ENCODE measurements at places on chromosomes 7 and 10. TPM values are rescaled to one million over a fixed set of nuclear protein-coding genes. Genes with fewer than 3 reads are reported as not detected.

POLD2 gene
- total RNA-seq: 185 TPM

- no peak for DNase-seq
These were observed 12.3 kb downstream of the KCNIP2 start for GRCh38 chr10:101831169-101831811.

NXPH1 gene
- not detected for total RNA-seq

DNA sequence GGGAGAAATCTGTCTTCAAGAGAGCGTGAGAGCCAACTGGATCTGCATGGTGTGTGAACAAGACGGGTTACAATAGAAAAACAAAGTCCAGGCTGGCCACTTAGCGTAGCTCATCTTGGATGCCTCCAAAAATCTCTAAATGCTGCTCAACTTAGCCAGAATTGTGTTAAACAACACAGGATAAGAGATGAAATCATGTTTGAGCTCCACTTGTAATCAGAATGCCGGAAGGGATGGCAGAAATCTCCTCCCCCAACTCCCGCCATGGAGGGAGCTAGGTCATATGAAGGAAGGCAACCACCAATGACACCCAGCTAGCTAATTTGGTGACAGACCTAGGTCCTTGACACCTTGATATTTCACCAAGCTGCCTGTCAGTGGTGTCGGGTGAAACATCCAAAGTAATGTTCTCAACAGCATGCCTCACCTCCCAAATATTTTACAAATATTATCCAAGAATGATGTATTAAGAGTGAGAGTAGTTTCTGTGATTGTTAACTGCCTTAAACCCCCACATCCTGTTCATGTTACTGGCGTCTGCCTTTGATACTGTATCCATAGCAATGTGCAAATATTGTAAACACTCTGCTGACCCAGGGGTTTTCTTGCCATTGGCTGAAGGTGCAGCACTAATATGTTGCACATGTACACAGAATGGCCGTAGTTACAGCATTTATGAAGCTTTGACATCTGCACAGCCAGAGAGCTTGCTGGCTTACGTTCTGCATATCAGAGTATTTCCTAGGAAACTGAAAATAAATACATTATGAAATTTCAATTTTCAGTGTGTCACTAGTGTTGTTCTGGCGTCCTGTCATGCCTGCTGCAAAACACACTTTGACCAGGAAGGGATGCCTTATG is 25.8 kb downstream of the TMEM254 start:
- peak; percentile 91 for DNase-seq

LBX1 gene
- not detected for total RNA-seq

COMMD3 gene
- 42.8 TPM for total RNA-seq

DNA sequence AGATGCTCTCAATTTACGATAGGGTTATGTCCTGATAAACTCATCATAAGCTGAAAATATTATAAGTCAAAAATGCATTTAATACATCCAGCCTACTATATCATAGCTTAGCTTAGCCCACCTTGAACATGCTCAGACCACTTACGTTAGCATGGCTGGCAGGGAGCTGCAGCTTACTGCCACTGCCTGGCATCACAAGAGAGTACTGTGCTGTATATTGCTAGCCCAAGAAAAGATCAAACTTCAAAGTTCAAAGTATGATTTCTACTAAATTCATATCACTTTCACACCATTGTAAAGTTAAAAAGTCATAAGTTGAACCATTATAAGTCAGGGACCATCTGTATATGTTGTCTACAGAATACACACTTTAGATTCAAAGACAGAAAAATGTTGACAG is 91.6 kb downstream of the HYCC1 start:
- no peak for DNase-seq

GRCh38 chr7:88795553-88795952 is at the start of gene TEX47:
TEX47 (minus strand) TSS chr7:88795737; CDS start chr7:88794942, 795 bp downstream.
- no peak for DNase-seq

GRCh38 chr10:77501152-77501845 is 136.3 kb downstream of the KCNMA1 start:
- peak; percentile 96 for DNase-seq

- DNase-seq: no peak
These were observed 328.6 kb downstream of the DPP6 start for GRCh38 chr7:154380771-154381170.

- DNase-seq: no peak
These were observed 725.5 kb downstream of the DNAJB9 start for GRCh38 chr7:109295158-109295557.

GRCh38 chr10:120738658-120739057 is 112.5 kb upstream of the WDR11 start:
- DNase-seq: no peak

- DNase-seq: no peak
These were observed 275.9 kb downstream of the PRPF18 start for GRCh38 chr10:13862546-13863233.

STAG3 gene
- 0.65 TPM for total RNA-seq

ITIH2 gene
- total RNA-seq: not detected

TMEM196 gene
- total RNA-seq: not detected

MOSPD3 gene
- 16.8 TPM for total RNA-seq

DNA sequence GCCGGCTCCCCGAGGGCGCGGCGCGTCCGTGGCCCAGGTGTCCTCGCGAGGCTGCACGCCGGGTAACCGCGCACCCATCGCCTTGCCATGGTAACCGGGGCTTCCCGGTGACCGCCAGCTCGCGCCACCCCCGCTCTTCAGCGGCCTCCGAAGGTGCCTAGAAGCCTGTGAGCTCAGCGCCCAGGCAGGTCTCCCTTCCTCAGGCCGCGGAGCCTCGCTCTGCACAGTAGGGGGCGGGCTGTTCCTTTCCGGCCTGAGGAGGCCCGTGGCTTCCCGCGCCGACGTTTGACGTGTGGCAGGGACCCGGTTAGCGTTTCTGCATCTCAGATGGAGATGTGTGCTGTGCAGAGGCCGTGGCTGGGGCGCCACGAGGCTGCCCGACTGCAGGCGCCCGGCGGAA is 117.1 kb downstream of the DYNC2I1 start:
- no peak for DNase-seq

TMEM229A gene
- not detected for total RNA-seq

DNA sequence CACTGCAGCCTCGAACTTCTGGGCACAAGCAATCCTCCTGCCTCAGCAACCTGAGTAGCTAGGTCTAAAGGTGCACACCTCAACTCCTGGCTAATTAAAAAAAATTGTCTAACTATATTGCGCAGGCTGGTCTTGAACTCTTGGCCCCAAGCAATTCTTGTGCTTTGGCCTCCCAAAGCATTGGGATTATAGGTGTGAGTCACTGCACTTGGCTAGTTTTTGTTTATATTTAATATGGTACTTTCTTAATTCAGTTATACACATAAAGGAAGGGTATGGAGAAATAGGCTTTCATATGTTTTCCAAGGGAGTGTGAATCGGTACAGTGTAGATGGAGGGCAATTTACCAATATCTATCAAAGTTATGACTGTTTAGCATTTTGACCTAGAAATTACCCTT is 20.4 kb downstream of the NPVF start:
- no peak for DNase-seq

Data from HFFc6 (cell line).